ENCODE measurements at places on chromosomes 6 and 20.

DNA sequence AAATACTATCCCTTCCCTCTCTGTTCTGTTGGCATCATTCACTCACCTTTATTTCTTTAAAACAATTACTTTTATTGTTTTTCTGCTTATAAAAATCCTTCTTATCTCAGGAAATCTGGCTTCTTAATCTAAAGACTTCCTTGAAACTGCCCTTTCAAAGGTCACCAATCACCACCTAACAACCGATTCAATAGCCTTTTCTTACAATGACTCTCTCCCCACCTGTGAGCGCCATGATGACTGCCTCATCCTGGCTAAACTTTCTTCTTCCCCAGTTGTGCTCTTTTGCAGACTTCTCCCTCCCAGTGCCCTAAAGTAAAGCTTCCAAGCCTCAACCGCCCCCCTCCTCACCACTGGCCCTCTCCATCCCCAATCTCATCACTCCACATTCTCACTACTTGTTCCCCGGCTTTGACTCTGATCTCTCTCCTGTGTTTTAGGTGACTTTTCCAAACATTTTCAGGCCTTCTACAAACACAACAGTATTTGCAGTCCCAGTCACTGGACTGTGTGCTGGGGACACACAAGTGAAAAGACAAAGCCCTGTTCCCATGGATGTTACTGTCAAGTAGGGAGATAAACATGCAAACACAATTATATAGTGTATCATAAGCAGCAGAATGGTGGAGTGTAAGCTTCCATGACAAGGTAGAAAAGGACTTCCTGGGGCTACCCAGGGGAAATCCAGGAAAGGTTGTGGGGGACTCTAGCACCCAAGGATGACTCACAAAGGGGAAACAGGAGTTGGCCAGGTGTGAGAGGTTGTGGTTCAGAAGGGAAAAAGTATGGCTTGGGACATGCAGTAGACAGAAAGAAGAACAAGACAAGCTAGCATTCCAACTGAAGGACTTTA lies 12.8 kb downstream of the NHSL1 start:
- no peak for DNase-seq

GRCh38 chr20:35387334-35387733 lies 24.4 kb downstream of the UQCC1 start:
- no peak for DNase-seq

DNA sequence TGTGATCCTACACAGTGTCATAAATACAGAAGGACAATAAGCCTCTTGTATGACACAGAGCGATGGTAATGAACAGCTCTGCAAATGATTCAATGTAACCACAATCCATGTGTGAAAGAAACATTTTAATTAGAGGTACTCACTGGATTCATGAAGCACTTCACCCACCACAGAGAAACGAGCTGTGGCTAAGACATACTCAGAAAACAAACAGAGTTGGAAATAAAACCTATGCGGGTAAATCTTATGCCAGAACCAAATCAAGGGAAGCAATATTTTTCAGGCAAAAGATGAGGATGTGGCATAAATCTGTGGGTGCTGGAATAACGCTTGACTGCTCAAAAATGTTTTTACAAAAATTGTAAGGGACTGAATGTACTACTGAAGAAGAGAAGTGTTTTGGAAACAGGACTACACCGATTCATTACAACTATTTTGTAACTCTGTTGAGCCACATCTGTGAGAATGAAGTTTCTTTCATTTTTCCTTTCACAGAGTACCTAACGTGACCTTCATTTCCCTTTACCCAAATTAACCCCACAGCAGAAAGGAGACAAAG lies 112.1 kb downstream of the WDR27 start:
- DNase-seq = no peak

DNA sequence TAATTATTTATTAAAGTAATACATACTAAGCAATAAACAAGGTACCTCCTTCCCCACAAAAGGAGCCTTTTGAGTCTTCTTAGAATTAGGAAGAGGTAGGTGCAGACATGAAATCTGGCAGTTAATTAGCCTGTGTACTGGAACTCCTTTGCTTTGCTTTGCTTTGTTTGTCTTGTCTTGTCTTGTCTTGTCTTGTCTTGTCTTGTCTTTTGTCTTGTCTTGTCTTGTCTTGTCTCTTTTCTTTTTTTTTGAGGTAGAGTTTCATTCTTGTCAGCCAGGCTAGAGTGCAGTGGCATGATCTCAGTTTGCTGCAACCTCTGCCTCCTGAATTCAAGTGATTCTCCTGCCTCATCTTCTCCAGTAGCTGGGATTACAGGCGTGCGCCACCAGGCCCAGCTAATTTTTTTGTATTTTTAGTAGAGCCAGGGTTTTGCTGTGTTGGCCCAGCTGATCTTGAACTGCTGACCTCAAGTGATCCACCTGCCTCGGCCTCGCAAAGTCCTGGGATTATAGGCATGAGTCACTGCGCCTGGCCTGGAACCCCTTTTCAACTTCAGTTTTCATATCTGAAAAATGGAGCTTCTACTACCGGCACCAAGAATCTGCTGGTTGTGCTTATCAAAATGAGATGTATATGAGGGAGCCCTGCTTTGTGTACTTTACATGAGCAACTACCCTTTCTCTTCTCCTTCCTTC lies 301.2 kb downstream of the CDKAL1 start:
- DNase-seq = no peak

DNA sequence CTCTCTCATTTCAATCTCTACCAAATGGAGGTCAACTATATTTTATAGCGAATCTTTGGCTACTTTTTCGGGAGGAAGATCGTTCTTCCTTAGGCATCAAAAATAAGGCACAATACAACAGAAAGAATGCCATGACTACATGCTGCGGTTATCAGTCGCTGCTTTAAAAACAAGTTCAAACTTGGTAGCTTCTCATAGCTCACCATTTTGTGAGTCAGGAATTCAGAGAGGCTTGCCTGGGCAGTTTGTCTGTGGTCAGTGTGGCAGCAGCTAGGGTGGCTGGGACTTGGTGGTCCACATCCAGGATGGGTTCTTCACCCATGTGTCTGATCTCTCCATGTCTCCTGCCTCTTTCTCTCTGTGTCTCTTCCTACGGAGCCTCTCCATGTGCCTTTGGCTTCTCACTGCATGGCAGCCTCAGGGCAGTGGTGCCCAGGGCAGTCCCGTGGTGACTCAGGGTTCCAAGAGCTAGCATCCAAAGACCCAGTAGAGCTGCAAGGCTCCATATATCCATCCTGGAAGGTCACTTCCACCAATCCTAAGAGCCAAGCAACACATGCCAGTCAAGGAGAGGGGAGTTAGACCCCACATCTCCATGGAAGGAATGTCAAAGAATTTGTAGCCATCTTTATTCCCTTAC lies 10.4 kb downstream of the SCML4 start:
- DNase-seq = no peak

DNA sequence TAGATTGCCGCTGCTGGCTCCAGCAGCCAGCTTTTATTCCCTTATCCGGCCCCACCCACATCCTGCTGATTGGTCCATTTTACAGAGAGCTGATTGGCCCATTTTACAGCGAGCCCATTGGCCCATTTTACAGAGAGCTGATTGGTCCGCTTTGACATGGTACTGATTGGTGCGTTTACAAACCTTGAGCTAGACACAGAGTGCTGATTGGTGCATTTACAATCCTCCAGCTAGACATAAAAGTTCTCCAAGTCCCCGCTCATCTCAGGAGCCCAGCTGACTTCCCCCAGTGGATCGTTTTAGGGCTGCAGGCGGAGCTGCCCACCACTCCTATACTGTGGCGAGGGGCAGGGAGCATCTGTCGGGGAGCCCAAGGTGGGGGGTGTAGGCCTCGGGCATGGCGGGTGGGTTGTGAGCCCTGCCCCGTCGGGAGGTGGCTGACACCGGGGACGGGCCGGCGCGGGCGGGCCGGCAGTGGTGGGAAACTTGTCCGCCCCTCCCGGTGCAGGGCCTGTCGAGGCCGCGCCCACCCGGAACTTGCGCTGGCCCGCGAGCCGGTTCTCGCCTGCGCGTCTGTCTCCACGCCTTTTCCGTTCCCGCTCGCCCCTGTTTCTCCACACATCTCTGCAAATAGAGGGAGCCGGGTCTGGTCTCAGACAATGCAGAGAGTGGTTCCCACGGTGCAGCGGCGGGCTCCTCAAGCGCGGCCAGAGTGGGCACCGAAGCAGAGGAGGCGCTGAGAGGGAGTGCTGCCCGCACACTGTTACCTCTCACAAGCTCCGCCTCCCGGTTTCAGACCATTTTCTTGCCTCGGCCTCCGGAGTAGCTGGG lies 86.1 kb upstream of the STMND1 start:
- DNase-seq = peak; percentile 33

GRCh38 chr6:151322570-151322969 lies 68.8 kb downstream of the ZBTB2 start:
- no peak for DNase-seq

DNA sequence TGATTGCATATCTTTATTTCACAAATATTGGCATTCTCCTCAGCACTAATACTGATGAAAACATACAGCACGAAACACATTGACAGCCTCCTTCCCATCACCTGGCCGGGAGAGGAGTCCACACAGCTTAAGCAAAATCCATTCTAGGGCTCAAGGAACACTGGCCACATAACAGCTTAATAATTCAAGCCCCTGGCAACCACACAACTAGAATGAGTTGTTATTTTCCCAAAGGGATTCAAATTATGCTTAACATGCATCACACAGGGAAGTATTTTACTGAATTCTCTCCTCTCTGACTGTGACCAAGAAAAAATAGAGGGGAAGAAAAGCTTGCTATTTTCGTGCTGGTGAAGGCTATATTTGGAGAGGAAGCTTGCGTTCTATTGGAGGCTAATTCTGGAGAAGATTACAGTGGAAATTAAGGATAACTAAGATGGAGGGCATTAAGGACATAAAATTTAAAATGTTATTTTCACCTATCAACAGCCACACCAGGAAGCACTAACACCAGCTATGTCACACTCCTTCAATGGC lies 198.5 kb downstream of the ADGRG6 start:
- no peak for DNase-seq

- DNase-seq = no peak
Observed at GRCh38 chr20:57407541-57407956, 16.4 kb downstream of the RBM38 start.

GRCh38 chr6:93021235-93021915 lies 398.0 kb downstream of the EPHA7 start:
- DNase-seq = no peak

GRCh38 chr20:62202676-62203377 lies 17.3 kb downstream of the HRH3 start:
- no peak for DNase-seq

- no peak for DNase-seq
Observed at GRCh38 chr20:1829531-1829930, 65.7 kb upstream of the SIRPA start.

GRCh38 chr6:30882204-30882758 lies 2.0 kb upstream of the DDR1 start:
- no peak for DNase-seq

GRCh38 chr20:47765691-47766594 lies 19.3 kb downstream of the SULF2 start:
- DNase-seq = no peak

- DNase-seq = no peak
Observed at GRCh38 chr6:5447921-5448320, 186.6 kb downstream of the FARS2 start.

DNA sequence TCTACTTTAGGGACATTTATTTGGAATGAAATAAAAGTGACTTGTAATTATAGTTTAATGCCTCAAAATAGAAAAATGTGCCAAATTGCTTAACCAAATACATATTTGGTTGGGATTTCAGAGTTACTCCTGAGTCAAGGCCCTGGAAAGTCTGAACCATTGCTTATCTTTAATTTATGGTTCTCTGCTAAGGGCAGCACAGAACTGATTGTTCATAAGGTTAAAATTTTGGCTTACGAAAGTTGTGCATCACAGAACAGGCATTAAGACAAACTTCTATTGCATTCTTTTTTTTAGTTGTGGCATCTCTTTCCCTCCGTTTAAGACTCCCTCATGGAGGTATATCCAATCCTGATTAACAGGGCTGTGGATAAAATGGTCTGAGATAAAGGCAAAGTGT lies 92.2 kb upstream of the TENT5A start:
- DNase-seq = no peak

DNA sequence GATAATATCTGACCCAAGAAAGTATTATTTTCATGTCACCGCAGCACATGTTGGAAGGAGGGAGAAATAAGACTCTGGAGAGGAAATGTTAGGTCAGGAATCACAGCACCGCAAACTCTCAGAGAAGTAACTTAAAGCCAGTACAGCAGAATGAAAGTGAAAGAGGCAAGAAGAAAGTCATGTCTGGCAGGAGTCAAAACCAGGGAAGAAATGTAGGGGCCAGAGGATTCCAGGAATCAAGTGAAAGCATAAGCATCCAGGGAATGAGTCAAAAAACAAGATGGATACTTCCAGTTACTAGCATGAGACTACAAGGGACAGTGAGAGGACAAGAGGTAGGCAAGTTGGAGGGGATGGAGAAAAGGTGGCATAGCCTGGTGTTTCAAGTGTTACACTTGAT lies 80.4 kb downstream of the AK9 start:
- DNase-seq = no peak

DNA sequence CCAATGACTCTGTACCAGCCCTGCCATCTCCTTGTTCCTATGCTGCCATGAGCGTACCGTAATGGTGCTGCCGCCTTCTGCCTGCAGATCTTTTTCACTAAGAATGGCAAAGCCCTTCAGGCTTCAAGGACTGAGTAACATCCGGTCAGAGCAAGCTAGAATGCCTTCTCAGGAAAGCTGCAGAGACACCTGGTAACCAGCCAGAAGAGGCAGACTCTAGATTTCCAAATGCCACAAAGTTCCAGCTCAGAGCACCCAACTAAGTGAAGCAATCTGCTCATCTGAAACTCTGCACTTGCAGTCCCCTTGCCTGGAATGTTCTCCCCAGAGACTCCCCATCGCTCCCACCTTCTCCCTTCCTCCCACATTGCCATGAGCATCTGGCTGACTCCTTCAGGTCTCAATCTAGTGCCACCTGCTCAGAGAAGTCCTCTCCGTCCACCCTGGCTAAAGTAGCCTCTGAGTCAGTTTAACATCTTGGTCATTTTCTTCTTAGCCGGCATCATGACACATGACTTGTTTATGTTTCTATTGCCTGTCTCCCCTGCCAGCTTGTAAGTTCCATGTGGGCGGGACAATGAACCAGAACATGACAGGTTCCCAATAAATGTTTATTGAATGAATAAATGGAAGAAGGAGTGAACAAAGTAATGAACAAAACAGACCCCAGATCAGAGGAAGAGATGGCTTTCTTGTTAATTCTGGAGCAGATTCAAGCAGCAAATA lies 6.9 kb upstream of the OCSTAMP start:
- DNase-seq = no peak

DNA sequence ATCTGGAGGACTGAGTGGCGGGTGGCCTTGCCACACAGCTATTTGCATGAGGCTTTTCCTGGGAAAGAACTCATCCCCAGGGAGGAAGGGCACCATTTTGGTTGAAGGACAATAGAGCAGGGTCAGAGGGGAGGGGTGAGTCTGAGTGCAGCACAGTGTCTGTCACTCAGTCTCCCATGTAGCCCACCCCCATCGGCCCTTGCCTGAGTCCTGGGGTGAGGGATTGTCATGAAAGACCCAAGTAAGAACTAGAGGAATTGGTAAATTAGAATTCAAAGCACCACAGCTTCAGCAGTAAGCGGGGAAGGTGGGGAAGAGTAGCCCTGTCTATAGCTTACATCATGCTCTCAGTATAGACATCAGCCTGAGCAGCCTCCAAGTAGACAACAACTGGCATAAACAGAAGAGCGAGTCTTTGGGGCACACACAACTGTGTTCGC lies 90.4 kb upstream of the TMEM30A start:
- no peak for DNase-seq

- no peak for DNase-seq
Observed at GRCh38 chr6:134166511-134167261, 114.3 kb upstream of the SLC2A12 start.
